ENCODE measurements at places on chromosomes 3 and 15. TPM values are rescaled to one million over a fixed set of nuclear protein-coding genes. Genes with fewer than 3 reads are reported as not detected.

DNA sequence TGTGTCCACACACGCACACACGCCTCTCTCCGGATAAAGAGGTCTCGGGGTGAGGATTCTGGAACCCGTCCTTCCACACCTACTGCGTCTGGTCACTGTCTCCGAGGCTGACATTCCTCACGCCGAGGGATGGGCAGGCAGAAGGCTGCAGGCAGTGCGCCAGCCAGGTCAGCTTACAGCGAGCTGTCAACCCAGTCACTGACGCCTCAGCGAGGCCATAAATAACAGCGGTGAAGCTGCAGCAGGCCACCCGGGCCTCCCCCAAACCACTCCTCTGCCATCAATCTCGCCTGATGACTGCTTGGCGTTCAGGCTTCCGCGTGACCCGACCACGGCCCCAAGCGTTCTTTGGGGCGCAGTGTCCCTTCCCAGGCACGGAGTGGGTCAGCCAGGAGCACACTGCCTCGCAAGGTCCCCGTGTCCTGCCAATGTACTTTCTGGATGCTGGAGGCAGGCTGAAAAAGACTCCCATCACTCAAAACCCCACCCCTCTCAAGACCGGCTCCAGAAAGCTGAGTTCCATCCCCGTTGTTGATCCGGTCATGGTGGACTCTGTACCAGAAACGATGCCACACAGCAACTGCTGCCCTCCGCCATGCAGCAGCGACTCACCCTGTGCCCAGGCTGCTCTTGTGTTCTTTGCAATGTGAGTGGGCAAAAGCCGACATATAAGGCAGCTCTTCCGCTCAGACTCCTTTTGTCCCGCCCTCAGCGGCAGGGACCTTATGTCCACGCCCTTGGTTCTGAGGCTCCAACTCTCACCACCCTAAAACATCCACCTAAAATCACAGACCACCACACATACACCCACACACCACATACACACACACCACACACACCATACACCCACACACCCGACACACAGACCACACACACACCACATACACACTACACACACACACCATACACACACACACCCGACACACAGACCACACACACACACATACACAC, 27.1 kb downstream of the CPN2 start:
- peak; percentile 83 for DNase-seq

- DNase-seq = no peak
These were observed 209.5 kb downstream of the SATB1 start for GRCh38 chr3:18215639-18216038.

The GOLGA6D gene
- polyA plus RNA-seq = 0.02 TPM

The ARGFX gene
- not detected for polyA plus RNA-seq

The TRIM42 gene
- polyA plus RNA-seq = not detected

- no peak for DNase-seq
These were observed 32.5 kb downstream of the WNT5A start for GRCh38 chr3:55454611-55455010.

The ATP6V1A gene
- 12.1 TPM for polyA plus RNA-seq

GRCh38 chr3:133377396-133377795, 22.5 kb upstream of the BFSP2 start:
- peak; percentile 60 for DNase-seq

Data from SK-N-SH (cell line).